ENCODE measurements at places on chromosomes 2 and 18.

DNA sequence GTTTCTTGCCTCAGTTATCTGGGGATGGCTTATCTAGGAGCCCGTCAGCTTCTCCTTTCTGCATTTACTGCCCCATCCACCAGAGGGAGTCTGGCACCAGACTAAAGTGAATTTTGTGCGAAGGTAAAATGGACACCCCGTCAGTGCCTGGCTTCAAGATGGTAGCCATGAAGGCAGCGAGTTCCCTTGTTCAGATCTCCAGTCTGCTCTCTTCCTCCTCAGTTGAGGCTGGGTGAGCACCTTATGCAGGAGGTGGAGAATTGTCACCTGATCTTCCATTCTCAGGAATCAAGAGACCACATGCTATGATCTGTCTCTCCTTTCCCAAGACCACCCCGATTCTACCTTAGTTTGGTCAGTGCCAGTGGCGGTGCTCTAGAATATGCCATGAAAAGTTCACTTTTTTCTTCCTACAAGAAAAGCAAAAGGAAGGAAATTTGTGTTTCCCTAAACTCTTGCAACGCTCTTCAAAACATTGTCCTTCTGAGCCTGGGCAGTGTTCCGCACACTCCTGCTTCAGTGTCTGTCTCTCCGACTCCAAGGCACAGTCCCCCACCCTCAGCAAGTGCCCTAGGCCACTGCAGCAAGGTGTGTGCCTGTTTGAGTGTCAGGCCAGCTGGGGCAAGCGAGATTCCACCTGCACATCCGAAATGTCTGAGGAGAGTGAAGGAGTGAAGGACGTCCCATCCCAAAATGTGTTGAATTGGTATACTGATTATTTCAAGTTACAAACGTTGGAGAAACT lies 168.6 kb downstream of the SS18 start:
- DNase-seq, result peak; percentile 58

- no peak for DNase-seq
Observed at GRCh38 chr2:168935810-168936581, 34.9 kb downstream of the G6PC2 start.

DNA sequence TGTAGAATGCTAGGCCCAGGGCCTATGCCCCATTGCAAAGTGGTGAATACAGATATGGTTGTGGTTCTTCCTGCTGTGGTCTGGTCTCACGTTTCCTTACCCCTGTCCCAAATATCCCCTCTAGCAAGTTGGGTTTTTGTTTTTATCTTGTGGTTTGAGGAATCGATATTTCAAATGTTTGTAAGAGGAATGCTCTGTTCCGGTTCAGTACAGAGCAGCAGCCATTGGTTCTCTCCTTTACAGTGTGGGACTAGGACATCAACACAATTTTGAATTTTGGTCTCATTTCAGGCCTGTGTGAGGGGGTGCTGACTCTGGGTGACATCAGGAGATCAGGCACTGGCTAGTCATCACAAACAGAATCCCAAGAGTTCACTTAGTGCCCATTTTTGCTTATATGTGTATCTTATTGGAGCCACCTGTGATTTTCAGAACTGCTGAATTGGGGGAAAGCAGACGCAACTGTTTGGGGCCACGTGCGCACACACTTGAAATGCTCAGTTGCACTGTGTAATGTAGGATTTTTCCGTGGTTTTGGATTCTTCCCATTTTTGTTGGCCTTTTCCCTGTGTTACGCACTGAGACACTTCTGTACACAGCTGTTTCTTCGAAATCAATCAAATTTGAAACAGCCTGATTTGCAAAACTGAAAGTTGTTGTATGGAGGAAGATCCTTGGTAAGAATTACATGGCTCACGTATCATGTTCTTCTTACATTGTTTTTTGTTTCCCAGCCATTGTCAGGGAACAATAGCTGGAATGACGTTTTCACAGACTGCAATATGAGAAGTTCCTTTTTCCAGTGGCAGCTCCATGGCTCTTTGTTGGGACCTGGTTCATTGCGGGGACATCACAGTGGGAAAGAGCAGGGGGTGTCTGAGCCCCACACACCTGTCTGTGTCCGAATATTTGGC lies 8.6 kb downstream of the SH3BP4 start:
- no peak for DNase-seq

GRCh38 chr2:197108758-197109157 lies 182.3 kb upstream of the PGAP1 start:
- no peak for DNase-seq

- DNase-seq, result no peak
Observed at GRCh38 chr2:11749646-11750349, 3.4 kb downstream of the LPIN1 start.

GRCh38 chr18:74171910-74172606 lies 23.7 kb downstream of the TIMM21 start:
- no peak for DNase-seq

DNA sequence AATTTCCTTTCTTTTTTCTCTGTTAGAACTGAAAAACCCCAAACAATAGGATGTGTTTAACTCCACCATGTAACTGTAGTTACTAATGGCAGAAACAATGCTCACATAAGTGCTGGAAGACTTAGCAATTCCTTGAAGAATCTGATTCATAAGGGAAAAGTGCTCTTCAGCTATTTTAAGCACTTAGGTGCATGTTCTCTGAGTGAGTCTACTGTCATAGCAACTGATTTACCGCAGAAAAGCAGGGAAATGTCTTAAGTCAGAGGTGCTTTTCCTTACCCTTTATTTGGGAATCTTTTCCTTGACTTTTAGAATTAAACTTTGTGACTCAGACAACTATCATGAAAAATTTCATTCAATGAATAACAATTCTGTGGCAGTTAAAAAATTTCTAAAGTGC lies 65.4 kb upstream of the NABP1 start:
- DNase-seq, result no peak

GRCh38 chr18:42105394-42105793 lies 150.4 kb downstream of the PIK3C3 start:
- DNase-seq, result no peak

- DNase-seq, result no peak
Observed at GRCh38 chr18:70337139-70337972, 48.5 kb downstream of the SOCS6 start.

- no peak for DNase-seq
Observed at GRCh38 chr18:6639305-6639704, 90.2 kb upstream of the ARHGAP28 start.

- DNase-seq, result no peak
Observed at GRCh38 chr18:50819027-50819727, 639 bp downstream of the MRO start.

- DNase-seq, result no peak
Observed at GRCh38 chr18:36352384-36352783, 54.9 kb downstream of the FHOD3 start.

GRCh38 chr2:218860950-218861381 lies 1.4 kb downstream of the WNT6 start:
- DNase-seq, result no peak

GRCh38 chr2:191946471-191947182 lies 99.7 kb upstream of the CAVIN2 start:
- DNase-seq, result no peak

GRCh38 chr18:62017618-62018017 lies 124.8 kb upstream of the RNF152 start:
- no peak for DNase-seq

Measured in CD8-positive, alpha-beta T cell (primary cell).